ENCODE measurements at places on chromosomes 7 and 10.
A peak's percentile ranks its signal among the peaks of the same experiment; 100 is the strongest.

GRCh38 chr10:126455766-126456405, 67.6 kb upstream of the ADAM12 start:
- DNase-seq = no peak

- no peak for DNase-seq
These were observed 78.4 kb upstream of the MEOX2 start for GRCh38 chr7:15764851-15765382.

DNA sequence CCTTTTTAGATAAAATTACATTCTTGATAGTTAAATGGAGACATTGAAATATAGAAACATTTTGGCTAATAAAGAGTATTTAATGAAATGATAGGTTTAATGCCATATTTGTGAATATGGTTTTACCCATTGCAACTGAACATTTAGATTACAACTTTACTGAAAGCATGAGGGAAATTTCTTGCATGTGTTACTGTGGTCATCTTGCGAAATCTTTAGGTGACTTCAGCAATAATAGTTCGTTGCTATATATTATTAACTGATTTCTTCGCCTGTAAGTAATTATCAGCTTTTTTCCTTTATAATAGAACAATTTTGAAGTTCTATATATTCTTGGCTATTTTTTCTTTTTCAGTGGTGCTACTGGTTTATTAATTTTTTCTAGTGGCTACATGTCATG, 83.2 kb downstream of the MLLT10 start:
- peak; percentile 44 for DNase-seq

- no peak for DNase-seq
These were observed 173.9 kb downstream of the ZNF438 start for GRCh38 chr10:30857803-30858202.

DNA sequence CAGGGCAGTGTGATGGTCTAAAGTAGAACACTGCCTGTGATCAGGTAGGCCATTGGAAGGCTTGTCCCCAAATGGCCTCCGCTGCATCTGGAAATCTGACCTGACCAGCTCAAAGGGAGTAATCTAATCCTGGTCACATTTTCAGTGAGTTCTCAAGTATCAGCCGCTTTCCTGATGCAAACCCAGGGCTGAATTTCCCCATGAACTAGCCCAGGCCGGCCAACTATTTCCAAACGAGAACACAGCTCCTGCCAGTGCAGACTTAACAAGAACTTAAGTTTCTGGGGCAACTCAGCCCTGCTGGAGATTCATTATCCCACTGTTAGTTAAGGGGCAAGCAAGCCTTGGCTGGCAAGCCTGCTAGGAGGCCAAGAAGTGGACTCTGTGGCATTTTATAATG, 59.6 kb upstream of the FAM180A start:
- no peak for DNase-seq

- DNase-seq = no peak
These were observed 13.9 kb downstream of the HECTD2 start for GRCh38 chr10:91424016-91424415.

DNA sequence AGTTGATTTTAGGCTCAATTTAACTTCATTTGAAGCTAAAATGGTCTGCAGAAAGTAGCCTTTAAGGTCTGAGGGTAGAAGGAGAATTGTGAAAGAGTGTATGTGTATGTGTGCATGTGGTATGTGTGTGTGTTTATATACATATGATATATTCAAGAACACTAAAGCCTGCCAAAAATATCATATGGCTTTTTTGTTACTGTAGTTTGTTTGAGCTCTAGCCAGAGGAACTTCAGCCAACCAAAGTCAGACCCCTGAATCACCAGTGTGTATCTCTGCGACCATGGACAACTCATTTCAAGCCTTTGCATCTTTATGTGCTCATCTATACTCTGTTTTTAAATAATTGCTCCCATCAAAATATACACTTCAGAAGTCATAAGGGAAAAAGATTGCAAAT, 58.4 kb upstream of the HDAC9 start:
- no peak for DNase-seq

- peak; percentile 33 for DNase-seq
These were observed 132.9 kb downstream of the OAT start for GRCh38 chr10:124285587-124286527.

GRCh38 chr7:49088017-49088416, 163.7 kb downstream of the CDC14C start:
- no peak for DNase-seq

- DNase-seq = no peak
These were observed 1.9 kb downstream of the SFTPD start for GRCh38 chr10:79947083-79947415.

GRCh38 chr10:5631936-5632335, 34.5 kb downstream of the ASB13 start:
- no peak for DNase-seq

DNA sequence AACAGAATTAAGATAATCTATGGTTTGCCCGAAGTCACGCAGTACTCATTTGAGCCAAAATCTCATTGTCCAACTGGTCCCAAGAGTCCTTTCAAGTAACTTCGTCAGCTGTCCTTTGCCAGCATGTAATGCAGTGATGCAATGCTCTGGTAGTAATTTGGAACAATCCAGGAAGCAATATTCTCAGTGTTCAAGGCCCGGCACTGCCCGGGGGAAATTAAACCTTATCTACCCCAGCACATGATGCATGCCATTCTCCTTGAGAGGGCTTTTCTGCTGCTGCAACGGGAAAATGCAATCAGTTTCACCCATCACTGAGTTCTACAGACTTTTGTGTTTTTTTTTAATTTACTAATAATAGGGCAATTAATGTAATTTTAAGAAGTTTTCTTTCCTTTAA, 77.6 kb upstream of the NME8 start:
- DNase-seq = no peak

- peak; percentile 82 for DNase-seq
These were observed 62.6 kb downstream of the COL13A1 start for GRCh38 chr10:69864321-69864720.

- DNase-seq = no peak
These were observed 572.8 kb downstream of the INHBA start for GRCh38 chr7:41130086-41130485.

DNA sequence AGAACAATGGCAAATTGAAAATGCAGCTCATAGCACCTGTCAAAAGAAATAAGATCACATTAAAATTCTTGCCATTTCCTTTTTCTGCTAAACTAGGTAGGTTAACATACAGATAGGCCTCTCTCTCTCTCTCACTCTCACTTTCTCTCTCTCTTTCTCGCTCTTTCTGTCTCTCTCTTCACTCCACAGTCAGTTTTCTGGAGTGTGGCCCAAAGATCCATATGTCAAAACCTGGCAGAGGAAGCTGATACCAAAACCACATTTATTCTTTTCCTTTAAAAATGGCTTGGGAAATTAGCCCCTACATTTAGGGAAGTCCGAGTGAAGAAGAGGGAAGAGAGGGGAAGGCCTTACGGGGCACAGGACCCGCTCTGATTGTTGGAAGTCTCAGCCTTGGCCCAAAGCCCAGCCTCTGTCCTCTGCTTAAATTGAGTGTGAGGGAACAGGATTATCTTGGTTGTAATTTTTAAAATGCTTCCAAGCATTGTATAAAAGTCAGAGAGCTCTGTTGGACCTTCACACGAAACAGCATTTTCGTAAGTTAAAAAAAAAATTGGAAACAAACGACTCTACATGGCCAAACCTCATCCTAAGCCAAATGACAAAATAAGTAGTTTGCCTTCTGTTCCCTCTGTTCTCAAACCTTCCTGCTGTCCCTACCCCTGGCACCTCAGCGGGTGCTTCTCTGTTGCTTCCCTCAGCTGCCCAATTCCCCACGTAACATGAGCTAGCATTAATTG, 83.2 kb downstream of the FRMD4A start:
- peak; percentile 31 for DNase-seq

DNA sequence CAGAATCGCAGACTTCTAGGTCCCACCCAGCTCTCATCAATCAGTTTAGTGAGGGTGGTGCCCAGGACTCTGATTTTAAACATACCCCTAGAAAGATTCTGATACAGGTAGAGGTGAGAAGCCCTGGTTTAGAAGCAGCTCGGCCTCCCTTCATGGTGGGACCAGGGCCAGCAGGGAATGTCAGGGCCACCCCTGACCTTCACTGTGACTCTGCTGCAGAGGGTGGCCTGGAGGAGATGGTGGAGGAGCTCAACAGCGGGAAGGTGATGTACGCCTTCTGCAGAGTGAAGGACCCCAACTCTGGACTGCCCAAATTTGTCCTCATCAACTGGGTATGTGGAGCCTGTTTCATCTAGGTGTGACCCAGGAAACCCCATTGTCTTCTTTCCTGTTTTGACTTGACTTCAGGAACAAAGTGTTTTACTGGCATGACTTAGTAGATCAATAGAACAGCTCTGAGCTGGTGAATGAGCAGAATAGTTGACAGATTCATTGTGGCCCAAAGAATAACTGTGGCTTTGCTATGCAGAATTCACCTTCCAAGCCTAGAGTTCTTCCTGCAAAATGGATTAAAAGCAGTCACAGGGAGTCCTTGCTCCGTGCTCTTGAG, 7.2 kb downstream of the DBNL start:
- no peak for DNase-seq

All from cardiac muscle cell (in vitro differentiated cells and primary cell).